ENCODE measurements at places on chromosomes 4 and X.

- no peak for DNase-seq
These were observed 139.8 kb downstream of the HS6ST2 start for GRCh38 chrX:132818638-132819037.

DNA sequence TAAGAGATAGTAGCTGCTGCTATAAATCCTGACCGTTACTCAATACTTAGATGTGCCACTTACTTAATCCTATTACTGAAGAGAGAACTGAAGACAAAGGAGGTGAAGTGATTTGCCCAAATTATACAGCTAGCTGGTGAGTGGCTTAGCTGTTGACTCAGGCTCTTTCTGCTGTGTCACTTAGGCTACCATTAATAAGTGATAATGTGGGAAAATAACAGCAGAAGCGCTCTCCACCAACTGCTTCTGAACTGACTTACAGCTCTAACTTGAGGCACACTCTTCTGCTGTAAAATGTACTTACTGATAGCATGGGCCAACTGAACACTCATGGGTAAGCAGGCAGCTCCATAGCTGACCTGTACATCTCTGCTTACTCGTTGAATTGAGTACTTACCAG lies 7.5 kb upstream of the KLHL5 start:
- no peak for DNase-seq

GRCh38 chr4:165398570-165398969 lies 19.8 kb downstream of the CPE start:
- DNase-seq, result no peak

DNA sequence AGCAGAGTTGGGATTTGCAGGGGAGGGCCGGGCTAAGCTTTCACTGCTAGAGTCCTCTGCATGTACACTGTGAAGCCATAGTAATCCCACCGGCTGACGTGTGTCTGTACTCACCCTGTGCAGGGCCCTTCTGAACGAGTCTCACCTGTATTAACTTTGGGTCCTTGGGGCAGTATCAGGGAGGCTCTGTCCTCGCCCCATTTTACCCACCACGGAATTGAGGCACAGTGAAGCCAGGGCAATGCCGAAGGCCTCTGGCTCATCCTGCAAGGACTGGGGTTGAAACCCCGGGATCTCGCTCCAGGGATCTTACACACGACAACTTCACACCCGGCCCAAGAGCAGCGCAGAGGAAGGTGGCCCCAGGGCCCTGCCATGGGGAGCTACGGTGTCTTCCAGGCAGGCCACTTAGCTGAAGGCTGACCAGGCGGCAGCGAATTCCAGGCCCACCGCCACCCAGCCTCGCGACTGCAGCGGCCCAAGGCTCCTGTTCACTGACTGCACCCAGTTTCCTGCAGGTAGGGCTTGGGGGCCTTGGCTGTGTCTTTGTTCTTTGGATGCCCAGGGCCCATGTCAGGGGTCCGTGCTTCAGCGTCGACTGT lies 75.5 kb upstream of the ADRA2C start:
- no peak for DNase-seq

DNA sequence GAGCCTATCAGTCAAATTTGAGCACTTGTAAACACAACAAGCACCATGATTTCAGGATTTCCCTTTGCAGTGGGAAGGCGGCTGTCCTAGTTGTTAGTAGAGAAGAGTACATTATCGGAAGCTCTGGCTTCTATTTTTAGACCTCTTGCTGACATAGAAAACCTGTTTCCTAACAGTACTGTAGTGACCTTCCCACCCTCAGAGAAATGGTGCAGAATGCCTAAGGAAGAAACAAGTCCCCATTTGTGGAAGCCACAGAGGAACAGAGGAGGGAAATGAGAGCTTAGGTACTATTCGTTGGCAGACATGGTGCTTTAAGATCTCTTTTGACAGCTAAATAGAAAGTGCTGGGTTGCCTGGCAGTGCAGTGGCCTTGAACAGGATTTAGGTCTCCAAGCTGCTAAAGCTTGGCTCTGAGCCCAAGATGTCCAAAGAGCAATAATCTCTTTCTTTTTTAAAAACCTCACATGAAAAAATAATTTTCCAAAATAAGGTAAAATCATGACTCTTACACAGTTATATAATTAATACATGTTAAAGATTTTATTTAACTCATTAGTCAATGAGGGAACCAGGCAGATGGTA lies 24.9 kb downstream of the GLRA2 start:
- DNase-seq, result no peak

- DNase-seq, result no peak
These were observed 40.0 kb downstream of the PROM1 start for GRCh38 chr4:16043642-16044498.

DNA sequence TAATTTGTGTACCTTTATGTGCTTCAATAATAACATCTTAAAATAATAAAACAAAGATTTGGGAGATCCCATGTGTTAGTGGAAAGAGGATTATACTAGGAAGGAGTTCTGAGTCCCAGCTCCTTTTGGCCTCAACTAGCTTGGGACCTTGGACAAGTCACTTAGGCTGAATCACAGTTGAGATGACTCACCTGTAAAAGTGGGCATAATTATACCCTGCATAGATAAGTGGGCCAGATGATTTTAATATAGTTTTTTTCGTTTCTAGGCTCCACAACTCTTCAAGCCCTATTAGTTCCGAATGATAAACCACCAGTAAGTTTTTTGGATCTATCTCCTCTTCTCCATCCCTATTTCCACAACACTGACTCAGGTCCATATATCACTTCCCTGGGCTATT lies 131.8 kb downstream of the ENOX2 start:
- DNase-seq, result no peak

DNA sequence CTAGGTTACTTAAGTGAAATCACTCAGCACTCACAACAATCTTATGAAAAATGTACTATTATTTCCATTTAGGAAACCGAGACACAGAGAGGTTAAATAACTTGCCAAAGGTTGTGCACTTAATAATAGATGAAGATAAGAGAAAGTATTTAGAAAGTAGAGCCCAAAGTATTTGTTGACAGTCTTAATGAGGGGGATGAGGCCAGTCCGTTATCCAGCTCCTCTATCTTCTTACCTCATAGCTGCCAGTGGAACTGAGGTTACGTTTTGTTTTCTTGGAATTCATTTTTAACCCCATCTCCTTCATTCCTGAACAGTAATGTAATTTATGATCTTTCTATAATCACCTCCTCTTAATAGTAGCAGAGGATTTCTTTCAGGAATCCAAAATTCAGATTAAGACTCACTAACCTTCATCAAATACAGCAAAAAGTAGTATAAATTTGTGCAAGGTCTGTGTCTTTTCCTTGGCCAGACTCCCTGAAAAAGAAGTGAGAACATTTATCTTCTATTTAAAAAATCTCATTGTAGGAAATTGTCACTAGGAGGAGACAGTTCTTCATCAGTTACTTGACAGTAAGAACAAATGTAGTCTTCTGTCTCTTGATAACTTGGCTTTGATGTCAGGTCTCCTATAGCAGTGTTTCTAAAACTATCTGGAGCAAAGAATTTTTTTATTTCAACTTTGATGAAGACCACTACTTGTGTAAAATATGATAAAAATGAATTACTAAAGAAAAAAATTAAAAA lies 35.5 kb downstream of the F8 start:
- DNase-seq, result no peak

GRCh38 chr4:39470402-39470801 lies 11.5 kb downstream of the LIAS start:
- DNase-seq, result no peak

GRCh38 chr4:128871948-128872347 lies 62.4 kb downstream of the JADE1 start:
- no peak for DNase-seq

DNA sequence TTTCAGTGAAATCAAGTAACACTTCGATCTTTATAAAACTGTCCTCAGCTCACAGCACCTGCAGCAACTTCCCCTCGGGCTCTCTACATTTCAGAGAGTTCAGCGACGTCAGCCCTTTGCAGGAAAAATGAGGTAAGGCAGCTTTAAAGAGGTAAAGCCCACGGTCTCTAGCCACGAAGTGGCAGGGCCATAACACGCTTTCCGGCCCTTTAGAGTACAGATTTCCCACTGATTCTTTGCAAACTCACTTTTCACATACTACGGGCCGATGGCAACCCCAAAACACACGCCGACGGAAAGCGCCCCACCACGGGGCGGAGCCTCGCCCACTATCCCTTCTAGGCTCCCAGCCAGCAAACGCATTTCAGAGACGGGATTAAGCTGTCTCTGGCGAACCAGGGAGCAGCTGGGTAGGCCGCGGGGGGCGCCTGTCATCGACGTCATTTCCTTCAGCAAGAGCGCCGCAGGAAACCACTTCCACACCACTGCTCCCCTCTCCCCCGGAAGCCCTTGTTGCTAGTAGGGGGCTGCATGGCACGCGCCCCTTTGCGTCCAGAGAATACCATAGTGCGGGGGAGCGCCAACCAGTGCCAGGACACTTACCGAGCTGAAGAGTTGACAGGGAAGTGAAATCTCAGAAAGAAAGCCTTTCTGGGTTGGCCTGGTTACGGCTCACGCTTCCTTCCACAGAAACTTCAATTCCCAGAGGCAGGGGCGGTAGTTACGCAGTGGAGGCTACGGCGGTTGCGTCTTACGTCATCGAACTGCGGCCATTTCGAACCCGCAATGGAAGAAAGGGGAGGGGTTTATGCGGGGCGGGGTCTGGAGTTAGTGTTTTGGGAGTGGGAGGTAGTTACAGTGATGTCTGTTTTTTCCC lies at the start of gene TRMT10A:
Gene TRMT10A (minus strand): TSS at position 730 of the 877 bp plus-strand sequence. CDS start 4,701 bp downstream, outside the sequence.
- DNase-seq, result peak; percentile 90

DNA sequence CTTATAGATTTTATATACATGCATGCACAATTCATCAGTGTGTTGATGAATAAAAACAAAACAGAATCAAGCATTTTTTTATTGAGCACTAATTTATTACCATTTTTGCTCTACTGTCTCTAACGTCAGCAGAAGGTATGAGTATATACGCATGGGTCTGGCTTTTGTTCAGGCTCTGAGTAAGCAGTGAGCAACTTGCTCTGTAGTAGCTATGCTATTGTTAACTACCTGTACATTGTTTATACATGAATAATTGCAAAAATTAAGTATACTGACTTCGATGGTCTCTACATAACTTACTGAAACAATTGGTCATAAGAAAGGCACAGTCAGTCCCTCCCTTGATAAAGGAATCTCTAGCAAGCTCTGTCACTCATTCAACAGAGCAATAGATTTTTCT lies 122.9 kb downstream of the RS1 start:
- no peak for DNase-seq

DNA sequence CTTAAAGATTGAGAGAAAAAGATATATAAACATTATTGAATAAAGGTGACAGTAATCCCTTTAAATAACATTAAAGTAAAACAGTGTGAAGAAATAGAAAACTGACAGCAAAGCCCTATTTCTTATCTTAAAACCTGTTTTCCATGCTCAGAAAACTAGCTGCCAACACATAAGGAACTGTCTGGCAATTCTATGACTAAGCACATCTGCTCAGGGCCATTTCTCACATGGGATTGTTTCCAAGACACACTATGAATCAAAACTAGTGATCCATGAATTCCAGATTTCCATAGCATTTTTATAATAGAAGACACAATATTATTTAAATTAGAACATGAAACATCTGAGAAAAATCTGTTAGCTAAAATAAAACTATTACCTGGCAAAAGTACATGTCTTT lies 113.4 kb downstream of the SCLT1 start:
- DNase-seq, result no peak

DNA sequence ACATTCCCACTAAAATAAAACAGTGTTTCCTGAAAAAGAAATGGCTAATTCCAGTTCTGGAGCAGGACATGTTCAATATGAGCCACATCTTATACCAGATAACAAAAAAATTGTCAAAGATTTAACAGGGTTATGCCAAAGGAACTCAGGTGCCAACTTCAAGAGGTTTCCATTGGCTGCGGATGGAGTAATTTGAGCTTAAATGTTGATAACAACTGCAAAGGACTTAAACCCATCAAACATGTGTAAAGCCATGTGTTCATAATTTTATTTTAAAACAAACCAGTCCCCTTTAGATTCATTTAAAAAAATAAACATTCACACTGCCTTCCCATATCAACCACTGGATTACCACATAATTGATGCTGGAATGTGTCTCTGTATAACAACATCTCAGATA lies 156.4 kb upstream of the PCDH18 start:
- no peak for DNase-seq

DNA sequence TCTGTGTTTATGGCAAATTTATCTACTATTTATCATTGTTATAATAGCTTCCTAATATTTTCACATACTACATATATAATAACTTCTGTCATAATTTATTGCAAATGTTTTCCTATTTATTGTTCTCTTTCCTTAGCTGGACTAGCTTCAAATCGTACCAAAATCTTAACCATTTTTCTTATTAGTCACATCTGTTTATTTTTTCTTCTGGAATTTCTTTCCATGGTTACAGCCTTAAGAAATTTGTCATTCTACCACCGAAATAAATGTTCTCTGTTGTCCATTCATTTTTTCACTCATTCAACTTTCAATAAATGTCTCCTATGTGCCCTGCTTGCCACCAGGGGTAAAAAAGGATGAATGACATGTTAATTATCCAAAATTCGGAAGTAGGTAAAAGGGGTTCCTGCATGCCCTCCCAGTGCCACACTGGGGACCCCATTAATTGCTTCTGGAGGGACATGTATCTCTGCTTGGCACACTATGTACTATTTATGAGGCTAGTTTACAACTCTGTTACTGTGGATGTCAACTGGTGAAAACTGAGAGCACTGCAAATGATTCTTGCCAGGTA lies 182.1 kb downstream of the SH3KBP1 start:
- DNase-seq, result no peak

- no peak for DNase-seq
These were observed 2.8 kb upstream of the TIFA start for GRCh38 chr4:112288455-112288854.

GRCh38 chr4:102606846-102607450 lies 105.8 kb downstream of the NFKB1 start:
- no peak for DNase-seq

DNA sequence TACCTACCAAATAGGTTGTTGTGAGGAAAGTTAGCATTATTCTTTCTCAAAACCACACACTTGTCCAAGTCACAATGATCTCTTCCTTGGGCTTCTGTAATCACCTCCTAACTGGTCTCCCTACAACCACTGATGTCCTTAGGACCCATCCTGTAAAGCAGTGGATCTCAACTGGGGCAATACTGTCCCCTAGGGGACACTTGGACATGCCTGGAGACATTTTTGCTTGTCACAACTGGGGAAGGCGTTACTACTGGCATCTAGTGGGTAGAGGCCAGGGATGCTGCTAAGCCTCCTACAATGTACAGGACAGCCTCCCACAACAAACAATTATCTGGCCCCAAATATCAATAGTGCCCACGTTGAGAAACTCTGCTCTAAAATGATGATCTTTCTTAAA lies 118.7 kb upstream of the AP1S2 start:
- DNase-seq, result no peak

GRCh38 chrX:39736216-39737211 lies 361.2 kb downstream of the BCOR start:
- DNase-seq, result no peak

DNA sequence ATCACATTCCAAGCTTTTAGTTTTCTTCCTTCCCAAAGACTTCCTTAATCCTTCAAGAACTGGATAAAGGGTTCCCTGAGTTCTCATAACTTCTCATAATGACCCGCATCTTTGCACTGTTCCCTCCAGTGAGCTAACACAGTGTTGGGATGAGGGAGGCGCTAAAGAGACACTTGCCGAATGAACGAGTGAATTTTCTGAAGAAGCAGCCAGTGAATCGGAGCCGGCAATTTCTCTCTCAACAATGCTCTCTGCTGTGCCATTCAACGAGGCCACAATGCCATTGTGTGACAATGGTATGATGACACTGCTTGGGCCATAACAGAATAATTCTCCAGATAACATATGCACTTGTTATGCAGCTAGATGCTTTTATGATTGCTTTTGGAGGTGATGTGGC lies 51.4 kb upstream of the ZFP42 start:
- no peak for DNase-seq

- peak; percentile 1 for DNase-seq
These were observed 649 bp upstream of the VBP1 start for GRCh38 chrX:155215443-155216178.

GRCh38 chr4:2942532-2943363 lies 20.5 kb downstream of the NOP14 start:
- DNase-seq, result no peak
